Activated T-helper 2 cell treated with anti-CD3 and anti-CD28 coated beads, Interferon-gamma antibody, Interleukin-2, Interleukin-4, amounts not matched to agents 10 μg/mL and 5 μg/mL and 100 μg/mL, durations not matched to agents 14 hours and 24 hours and 36 hours (primary cell): ENCODE measurements at places on chromosomes 4 and X. TPM values are rescaled to one million over a fixed set of nuclear protein-coding genes. Genes with fewer than 3 reads are reported as not detected.

DNA sequence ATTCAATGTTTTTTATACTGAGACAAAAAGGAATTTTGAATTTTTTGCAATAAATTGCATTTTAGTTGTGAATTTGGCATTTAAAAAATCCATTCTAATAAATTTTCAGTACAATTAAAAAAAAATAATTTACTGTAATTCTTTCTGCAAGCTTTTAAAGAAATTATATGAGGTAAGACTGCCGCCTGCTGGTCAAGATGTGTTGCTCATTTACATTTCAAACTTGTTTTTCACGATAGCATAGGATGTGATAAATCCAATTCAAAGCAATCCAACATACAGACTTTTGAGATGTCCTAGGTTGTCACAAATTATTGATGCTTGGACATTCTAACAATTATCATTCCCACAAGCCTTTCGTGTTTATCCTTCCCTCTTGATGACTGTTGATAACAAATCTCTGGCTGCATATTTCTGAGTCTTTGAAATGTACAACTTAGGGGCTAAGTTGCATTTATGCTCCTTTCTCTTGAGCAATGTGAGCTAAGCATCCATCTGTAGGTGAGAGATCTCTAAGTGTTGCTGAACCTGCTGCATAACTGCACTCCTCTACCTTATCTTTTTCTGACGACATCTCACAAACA lies 21.7 kb upstream of the MFAP3L start:
- DNase-seq, result no peak

The GPR101 gene
- total RNA-seq, result not detected in 2 replicates

- DNase-seq, result no peak
Measured at GRCh38 chr4:184756399-184756798, 22.5 kb upstream of the CENPU start.

DNA sequence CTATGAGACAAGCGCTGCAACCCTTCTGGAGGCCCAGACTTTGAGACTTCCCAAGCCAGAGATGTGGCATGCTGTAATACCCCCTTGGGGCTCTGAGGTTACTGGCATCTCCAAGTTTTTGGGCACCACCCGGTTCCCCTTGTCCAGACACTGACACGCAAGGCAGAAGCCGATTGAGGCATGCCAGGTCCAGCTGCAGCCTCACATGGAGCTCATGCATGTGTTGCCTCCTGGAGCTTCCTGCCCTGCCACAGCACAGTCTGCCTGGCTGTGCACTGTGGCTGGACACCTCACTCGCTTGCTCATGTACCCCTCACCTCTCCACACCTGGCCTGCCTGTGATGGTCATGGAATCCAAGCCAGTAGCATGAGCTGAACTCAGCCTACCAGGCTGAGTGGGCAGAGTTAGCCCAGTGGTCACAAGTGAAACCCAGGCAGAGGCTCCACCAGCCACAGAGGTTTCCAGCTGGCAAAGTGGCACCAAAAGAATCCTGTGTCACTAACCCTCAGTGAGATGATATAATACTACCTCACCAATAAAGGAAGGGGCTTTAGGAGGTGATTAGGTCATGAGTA lies 789.2 kb upstream of the INTU start:
- DNase-seq, result no peak

DNA sequence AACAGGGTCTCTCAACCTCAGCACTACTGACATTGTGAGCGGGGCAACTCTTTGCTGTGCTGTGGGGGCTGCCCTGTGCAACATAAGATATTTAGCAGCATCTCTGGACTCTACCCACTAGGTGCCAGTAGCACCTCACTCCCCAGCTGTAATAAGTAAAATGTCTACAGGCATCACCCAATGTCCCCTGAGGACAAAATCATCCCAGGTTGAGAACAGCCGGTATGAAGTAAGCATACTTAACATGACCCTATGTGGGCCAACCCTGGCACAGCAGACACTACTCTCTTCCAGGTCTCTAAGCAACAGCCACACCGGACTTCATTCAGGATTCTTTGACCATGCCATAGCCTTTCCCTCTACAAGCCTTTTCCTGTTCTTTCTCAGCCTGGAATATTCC lies 10.5 kb upstream of the MGST2 start:
- no peak for DNase-seq

GRCh38 chrX:63784346-63784901 lies 590 bp downstream of the ARHGEF9 start:
- DNase-seq, result no peak

The CXCL13 gene
- total RNA-seq, result 82.6 and 87.2 TPM in 2 replicates
